ENCODE measurements at places on chromosomes 11 and 22.

DNA sequence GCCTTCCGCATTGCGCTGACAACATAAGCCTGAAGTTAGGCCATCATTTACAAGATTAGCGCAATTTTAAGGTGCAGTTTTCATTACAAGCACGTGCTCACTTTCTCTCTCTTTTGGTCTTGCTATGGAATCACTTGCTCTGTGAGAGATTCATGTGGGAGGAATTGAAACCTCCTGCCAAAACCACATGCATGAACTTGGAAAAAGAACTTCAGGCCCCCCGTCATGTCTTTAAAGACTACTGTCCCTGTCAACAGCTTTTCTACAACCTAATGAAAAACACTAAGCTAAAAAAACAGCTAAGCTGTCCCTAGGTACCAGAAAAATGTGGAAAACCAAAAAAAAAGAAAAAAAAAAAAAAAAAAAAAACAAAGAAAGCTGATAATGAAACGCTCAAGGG lies 1707.6 kb upstream of the RAG2 start:
- DNase-seq: no peak

DNA sequence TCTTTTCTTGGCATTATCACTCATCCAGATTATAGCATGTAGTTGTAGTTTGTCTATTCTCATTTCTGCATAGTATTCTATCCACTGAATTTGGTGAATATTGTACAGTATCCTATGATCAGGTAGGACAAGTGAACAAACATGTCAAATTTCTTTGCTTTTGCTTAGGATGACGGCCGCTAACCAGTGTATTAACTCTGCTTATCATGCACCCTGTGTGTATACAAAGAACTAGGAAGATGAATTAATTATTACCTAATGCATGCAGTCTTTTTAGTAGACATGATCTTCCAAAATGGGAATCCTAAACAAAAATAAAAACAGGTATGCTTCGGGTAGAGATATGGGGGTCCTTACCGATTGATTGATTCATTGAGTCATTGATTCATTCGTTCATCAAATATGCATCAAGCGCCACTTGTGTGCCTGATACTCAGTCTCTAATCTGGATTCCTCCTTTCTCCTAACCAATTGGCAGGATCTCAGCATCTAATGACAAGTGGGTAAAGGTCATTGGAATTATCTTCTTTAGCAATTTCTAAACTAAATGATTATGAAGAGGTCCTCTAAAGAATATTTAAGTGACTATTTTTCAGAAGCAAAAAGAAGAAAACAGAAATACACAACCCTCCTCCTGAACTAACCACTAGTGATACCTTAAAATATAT lies 27.9 kb downstream of the PRDM11 start:
- DNase-seq: no peak

DNA sequence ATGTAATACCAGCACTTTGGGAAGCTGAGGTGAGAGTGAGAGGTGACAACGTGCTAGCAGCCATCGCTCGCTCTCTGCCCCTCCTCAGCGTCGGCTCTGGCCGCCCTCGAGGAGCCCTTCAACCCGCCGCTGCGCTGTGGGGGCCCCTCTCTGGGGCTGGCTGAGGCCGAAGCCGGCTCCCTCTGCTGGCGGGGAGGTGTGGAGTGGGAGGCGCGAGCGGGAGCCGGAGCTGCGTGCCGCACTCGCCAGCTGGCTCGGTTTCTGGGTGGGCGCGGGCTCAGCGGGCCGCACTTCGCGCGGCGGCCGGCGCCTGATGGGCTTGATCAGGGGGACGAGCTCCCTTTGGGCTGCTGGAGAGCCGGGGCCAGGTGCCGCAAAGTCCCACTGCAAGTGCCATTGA lies 98.9 kb upstream of the UBASH3B start:
- DNase-seq: no peak

GRCh38 chr11:129655247-129655832 lies 160.3 kb upstream of the TMEM45B start:
- no peak for DNase-seq

- no peak for DNase-seq
Observed at GRCh38 chr11:2577031-2577990, 122.5 kb downstream of the KCNQ1OT1 start.

DNA sequence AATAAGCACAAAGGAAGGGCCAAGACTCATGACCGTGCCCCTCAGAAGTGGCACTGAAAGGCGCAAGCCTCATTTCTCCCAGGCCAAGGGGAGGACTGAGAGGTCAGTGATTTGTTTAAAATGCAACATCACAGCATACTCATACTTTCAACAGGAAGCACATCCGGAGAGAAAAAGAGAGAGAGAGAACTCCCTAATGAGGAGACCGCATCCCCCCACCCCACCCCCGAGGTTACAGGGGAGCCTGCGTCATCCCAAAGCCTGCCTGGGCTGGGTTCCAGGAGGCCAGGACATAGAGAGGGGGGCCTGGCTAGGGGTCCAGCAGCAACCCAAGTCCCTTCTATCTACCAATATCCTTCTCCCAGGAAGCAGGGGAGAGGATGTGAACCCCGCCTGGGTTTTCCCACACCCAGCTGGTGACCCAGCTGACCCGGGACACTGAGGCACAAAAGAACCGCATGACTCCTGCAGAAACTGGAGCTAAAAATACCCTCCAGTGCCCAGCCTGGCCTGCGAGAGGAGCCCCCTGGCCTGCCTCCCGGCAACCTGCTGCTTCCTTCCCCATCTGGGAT lies 3.8 kb downstream of the CSNK1E start:
- DNase-seq: peak; percentile 61

DNA sequence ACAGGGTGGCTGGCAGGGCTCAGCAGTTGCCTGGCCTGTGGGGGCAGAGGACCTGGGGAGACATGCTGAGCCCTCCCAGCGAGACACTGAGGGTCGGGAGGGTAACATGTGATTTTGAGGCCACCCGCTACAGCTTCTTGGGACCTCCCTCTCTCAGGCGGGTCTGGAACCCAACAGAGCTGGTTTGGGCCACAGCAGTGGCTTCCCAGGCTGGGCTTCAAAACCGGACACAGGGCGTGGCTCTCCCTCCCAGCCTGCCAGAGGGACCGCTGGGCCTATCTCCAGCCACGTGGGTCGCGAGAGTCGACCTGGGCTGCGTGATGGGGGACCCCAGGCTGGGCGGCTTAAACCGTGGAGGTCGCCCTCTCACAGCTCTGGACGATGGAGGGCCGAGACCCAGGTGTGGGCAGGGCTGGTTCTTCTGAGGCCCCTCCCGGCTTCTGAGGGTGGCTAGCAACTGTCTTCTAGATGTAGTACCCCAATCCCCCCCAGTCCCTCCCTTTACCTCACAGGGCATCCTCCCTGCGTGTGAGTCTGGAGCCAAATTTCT lies 91.7 kb downstream of the KCNQ1 start:
- no peak for DNase-seq

DNA sequence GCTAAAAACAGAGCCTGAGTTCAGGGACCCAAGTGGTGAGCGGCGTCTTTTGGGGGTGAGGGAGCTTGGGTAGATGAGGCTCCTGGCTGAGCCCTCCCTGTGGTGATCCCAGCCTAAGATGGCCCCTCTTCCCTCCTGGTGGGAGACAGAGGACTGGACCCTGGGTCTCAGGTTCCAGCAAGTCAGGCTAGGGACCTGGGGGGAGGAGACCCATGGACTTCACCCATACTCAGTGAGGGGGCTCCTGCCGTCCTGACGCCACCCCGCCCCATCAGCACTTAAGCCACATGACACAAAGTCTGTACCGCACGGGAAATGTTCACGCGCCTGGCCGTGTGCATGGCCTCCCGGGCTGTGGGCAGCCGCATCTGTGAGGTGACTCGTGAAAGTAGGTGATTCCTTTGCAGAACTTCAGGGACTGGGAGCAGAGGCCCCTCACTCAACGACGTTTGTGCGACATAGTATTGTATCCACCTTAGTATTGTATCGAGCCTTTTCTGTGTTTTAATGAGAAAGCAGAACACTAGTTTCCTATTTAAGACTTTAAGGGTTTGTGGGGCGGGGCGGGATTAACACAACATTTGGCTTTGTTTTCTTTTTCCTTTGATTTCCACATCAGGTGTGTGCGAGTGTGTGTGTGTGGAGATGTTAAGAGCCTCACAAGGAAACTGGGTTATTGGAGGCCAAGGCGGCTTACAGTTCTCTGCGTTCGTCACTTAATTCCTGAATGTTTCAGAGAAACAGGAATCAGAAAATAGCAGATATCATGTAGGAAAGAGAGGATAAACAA lies 18.4 kb upstream of the TMEM191C start:
- DNase-seq: no peak

DNA sequence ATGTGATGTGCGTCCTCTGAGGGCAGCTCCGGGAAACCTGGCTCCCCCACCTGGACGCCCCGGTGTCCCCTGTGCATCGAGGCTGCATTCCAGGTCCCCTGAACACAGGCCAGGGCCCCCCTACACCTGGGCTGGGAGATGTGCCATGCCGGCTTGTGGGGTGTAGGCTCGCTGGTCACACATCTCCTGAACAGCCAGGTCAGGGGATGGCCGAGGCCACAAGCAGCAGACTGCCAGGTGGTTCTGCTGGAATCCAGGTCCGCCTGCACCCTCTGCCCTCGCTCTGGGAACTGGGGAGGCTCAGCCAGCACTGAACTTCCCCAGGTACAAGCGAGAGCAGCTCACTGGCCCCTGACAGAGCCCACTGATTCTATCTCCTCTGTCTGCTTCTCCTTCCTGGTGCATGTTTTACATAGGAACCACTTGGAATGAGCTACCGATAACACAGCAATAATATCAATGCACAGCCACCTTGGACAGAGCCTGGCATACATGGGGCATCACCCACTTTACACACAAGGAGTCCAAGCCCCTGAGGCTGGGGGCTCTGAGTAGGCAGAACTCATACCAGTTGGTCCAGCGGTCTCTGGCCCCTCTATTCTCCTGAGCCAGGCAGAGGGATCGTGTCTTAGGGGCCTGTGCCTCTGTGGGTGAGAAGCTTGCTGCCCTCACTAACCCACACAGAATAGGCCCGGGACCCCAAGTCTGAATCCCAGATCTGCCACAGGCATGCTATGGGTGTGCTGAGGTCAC lies 46.8 kb downstream of the TBX1 start:
- no peak for DNase-seq

GRCh38 chr11:66745356-66746235 lies 16.6 kb upstream of the SPTBN2 start:
- no peak for DNase-seq

- no peak for DNase-seq
Observed at GRCh38 chr11:128190312-128190711, 397.0 kb downstream of the ETS1 start.

- no peak for DNase-seq
Observed at GRCh38 chr11:120713296-120713695, 201.7 kb downstream of the GRIK4 start.

DNA sequence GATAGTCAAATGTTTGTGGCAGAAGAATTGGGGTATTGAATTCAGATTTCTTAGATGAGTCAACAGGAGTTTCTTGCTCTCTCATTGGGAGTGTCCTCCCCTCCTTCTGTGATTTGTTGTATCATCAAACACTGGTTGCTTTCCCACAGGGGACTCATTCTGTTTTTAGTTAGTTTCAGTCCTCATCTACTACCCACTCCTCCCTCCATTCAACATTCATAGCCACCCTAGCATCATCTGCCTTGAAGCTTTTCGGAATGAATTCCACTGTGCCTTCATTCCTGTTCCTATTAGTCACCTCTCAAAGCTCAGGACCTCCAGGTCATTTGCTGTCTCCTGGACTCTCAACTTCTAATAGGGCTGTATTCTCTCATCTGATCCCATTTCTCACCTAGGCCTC lies 31.5 kb upstream of the RAB38 start:
- no peak for DNase-seq

DNA sequence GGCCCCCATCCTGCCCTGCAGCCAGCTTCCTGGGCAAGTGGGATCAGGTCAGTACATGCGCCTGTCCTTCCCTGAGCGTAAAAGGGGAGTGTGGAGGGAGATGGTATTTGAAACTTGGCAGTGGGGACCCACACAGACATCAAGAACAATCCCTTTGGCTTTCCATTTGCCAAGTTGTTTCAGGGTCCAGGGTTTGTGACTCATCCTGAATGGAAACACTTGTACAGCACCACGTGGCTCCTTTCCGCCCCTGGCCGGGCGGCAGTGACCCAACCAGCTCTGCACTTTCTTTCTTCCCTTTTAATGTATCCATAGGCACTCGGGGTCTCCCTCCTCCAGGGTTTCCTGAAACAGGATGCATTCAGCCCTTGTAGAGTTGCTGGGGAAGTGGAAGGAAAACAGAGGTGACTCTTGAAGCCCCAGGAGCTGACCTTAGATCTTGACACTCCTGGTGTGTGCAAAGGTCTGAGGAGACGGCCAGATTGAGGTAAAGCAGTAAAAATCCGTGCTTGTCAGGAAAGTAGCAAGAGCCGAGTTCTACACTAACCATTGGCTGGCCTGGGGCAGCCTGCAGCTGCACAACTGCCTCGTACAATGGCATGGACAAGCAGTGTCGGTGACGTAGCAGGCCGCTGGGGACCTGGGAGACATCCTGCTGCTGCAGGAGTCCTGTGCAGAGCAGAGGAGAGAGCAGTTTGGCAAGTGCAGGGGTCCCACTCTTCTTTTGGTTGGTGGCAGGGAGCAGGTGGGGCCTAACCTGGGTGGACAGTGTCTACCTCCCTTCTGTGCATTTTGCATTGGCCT lies 189.8 kb downstream of the SNX19 start:
- peak; percentile 83 for DNase-seq

DNA sequence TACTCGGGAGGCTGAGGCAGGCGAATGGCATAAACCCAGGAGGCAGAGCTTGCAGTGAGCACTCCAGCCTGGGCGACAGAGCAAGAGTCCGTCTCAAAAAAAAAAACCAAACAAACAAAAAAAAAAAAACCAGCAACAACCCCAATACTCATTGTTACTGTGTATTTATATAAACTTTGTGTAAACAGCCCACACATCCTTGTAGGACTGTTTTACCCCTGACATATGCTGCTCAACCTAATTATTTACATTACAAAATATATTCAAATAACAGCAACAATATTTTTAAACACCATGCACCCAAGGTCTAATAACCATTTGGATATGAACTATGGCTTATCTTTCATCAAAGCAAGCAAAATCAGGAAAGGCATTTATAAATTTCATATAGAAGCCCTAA lies 284.1 kb downstream of the TTC28 start:
- no peak for DNase-seq

- DNase-seq: no peak
Observed at GRCh38 chr22:19097518-19097917, 24.7 kb downstream of the DGCR2 start.

DNA sequence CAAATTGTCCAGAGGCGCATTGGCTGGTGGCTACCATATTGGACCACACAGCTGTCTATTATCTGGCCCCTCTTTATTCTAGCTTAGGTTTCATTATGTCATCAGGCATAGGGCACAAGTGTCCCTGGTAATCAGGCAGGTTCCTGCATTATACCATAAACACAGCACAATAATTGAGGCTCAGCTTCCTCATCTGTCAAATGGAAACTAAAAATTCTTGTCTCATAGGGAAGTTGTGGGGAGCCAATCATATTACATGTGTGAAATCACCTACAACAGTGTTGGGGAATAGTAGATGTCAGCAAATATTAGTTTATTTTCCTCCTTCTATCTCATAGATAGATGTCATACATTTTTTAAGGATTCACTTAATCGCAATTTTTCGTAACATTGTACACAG lies 231.0 kb upstream of the SORL1-AS1 start:
- no peak for DNase-seq

DNA sequence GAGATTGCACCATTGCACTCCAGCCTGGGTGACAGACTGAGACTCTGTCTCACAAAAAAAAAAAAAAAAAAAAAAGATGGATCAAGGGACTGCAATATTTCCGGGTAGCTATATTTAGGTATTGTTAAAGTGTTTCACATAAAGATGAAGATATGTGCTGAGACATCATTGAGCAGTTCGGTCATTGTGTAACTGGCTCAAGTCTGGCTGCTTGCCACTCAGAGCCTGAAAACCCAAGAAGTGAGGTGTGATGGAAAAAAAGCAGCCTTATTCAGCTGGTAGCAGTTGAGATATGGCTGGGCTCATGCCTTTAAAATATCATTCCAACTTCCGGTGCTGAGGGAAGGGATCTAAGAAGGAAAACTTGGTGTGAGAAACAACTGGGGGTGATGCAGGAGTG lies 46.9 kb downstream of the LUZP2 start:
- no peak for DNase-seq
